ENCODE measurements at places on chromosomes 4 and X.

GRCh38 chr4:83548151-83548905 is 12.4 kb downstream of the GPAT3 start:
- DNase-seq, result no peak

GRCh38 chr4:139823746-139824145 is 158.1 kb downstream of the MGST2 start:
- no peak for DNase-seq

DNA sequence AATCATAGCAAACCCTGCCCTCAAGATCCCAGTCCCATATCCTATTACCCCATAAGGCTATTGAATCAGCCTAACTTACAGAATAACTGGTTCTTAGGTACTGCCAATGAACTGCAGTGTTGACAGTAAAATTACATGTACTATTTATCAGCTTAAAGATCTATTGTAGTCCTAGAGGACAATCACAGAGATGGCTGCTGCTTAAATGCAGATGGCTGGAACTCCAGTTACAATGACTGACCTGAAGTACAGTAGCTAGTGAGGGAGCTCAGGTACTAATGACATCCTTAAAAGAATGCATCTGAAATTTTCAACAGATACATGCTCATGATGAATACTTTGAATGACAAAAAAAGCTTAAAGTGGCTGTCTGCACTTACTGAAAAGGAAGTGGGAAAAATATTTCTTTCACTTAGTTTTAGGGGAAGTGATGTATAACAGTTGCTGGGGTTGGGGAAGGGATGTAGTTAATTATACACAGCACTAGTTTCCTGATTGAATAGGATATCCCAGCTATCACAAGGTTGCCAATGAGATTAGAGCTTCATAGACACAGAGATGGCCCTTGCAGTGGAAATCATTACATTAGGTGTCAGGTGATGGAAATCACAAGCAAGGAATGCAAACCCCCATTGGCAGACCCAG is 42.0 kb downstream of the USP26 start:
- DNase-seq, result no peak

GRCh38 chr4:106358899-106359298 is 9.7 kb downstream of the GIMD1 start:
- no peak for DNase-seq

- DNase-seq, result no peak
Observed at GRCh38 chr4:20327808-20328207, 76.1 kb downstream of the SLIT2 start.

All from cortex of kidney (tissue), 1 donor.